Stromal cell of bone marrow (primary cell): ENCODE measurements at places on chromosomes 2 and 18.

DNA sequence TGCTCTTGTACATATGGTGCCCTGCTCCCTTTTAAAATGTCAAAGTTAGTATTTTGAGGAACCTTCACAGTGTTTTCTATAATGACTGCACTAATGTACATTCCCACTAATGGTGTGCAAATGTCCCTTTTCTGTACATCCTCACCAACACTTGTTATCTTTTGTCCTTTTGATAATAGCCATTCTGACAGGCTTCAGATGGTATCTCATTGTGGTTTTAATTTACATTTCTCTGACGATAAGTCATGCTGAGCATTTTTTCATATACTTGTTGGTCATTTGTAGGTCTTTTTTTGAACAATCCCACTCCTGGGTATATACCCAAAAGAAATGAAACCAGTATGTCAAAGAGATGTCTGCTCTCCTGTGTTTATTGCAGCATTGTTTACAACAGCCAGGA, 268.3 kb downstream of the FBXO15 start:
- no peak for DNase-seq

GRCh38 chr2:96869822-96870625, at the start of gene SEMA4C:
Gene SEMA4C, minus strand, starts transcription at chr2:96870080. Its CDS starts 2,194 bp downstream, at chr2:96867886.
- DNase-seq: no peak

GRCh38 chr2:163132850-163133249, 294.3 kb upstream of the KCNH7 start:
- no peak for DNase-seq

- no peak for DNase-seq
These were observed 60.3 kb upstream of the GREB1L start for GRCh38 chr18:21181766-21182165.

- no peak for DNase-seq
These were observed 7.5 kb downstream of the TGFBRAP1 start for GRCh38 chr2:105321875-105322646.

- DNase-seq: no peak
These were observed 10.1 kb downstream of the TANK start for GRCh38 chr2:161170377-161170776.

DNA sequence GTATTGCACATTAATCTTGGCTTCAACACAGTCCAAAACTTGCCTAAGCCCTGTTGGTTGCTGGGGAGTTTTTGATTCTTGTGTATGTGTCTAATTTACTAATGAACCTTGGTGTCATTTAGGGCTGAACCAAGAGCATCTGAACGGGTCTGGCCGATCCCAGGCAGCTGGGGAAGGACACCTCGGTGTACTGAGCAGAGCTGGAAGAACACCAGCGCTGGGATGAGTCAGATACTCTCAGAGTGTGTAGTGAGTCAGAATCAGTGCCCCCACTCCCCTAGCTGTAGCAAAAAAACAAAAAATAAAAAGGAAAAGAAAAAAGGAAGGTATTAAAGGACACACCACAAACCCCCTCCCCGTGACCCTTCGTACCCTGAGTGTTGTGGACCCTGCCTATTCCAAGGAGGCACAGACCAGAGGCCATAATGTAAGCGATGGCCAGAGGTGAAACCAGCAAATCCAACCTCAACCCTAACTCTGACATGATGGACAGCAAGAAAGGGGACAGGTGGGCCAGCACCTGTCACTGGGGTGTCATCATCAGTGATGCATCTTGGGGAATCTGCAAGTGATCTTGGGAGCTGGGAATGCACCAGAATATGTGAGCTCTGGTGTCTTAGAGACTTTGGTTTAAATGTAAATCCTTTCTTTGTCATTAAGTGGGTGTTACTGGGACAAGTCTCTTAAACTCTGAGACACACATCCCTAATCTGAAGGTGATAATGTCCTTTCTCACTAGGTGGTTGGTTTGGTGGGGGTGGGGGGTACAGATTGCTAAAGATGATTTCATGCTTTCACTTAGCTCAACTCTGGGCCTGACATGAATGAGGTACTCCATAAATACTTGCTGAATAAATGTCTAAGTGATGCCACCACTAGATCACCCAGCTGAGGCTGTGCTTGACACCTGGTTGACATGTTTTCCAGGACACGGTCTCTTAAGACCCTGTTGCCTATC, 34.2 kb upstream of the NCOA1 start:
- DNase-seq: peak; percentile 87

DNA sequence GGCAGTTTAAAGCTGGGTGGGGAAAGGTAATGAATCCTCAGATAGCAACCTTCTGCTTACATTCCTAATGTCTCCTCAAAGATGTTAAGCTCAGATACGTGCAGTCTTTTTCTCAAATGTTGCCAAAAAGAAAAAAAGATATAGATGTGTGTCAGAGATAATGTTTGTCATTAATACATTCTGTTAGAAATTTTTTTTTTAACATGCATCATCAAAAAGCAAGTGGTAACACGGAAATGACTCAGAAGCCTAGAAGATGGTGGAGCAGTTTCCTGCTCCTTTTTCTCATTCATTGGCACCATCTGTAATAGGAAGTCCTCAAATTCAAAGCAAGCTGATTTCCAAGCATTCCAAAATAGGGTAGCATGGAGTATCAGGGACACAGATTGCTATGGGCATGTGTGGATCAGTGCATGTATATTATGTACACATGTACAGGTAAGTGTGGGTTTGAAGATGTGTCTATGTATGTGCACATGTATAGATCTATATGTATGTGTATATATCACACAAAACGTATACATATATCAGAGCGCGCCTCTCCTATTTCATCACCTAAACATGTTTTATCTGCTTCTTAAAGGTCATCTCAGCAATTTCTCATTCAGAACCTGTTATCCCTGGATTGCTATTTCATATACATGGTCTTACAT, 79.9 kb upstream of the ITGB6 start:
- DNase-seq: no peak

DNA sequence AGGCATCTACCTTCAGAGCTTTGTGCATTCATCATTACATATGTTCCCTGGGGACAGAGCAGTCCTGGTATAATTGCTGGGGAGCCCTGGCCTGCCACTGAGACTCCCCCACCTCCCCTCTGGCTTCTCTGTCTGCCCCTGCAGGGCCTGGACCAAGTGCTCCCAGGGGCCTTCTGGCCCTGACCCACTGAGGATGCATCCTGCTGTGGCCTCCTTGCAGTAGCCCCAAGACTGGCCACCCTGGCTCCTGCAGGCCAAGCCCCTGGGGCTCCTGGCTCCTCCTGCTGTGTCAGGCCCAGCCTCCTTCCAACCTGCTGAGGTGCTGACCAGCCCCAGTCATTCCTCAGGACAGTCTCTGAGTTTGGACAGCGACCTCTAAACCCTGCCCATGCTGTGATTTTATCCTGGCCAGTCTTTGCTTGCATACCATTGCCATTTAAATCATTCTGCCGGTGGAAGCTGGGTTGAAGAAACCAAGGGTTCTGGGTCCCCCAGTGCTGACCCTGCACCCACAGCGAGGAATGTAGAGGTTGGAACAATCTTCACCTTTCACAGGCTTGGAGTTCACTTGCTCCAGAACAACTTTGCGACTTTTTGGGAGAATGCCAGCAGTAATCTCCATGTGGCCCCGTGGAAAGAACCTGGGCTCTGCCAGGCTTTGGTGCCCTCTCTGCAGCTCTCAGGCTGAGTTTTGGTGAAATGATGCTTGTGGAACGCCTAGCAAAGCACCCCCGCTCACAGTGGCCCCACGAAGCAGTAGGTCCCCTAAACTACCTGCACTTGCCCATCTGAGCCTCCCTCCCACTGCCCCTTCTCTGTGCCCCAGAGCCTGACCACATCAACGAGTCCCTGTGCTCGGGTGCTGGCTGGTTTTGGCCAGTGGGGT, 167.3 kb upstream of the GLI2 start:
- no peak for DNase-seq

DNA sequence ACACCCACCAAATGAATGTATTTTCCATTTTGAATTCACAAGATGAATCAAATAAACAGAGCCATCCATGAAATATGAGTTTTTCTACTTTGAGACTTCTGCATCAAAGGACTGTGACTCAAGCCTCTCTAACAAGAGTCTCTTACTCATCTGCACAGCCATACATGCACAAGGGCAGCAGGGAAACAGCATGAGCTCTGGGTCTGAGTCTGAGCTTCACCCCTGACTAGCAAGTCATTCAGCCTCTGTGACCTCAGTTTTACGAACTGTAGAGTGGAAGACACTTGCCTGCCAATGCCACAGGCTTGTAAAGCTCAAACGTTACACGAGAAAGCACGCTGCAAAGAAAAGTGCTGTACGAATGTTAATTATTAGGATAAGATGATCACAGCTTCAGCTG, 42.9 kb downstream of the MREG start:
- peak; percentile 26 for DNase-seq

- no peak for DNase-seq
These were observed 52.7 kb downstream of the TMEM200C start for GRCh38 chr18:5842653-5843052.

- no peak for DNase-seq
These were observed 94.4 kb upstream of the SIX2 start for GRCh38 chr2:45103351-45104345.

- DNase-seq: no peak
These were observed 1.2 kb upstream of the SKA1 start for GRCh38 chr18:50373561-50374219.

- no peak for DNase-seq
These were observed 126.0 kb downstream of the KCNH7 start for GRCh38 chr2:162712598-162712997.

GRCh38 chr2:69211686-69212085, 175.3 kb downstream of the GFPT1 start:
- DNase-seq: no peak

GRCh38 chr2:64151476-64151875, 7.3 kb upstream of the PELI1 start:
- no peak for DNase-seq
